ENCODE measurements at places on chromosomes 13 and 19.
A peak's percentile ranks its signal among the peaks of the same experiment; 100 is the strongest.

- no peak for DNase-seq
Observed at GRCh38 chr13:112933649-112934048, 35.4 kb upstream of the MCF2L start.

- DNase-seq, result peak; percentile 0
Observed at GRCh38 chr13:107144432-107144831, 576.5 kb upstream of the ARGLU1 start.

GRCh38 chr13:44739539-44739938, 163.4 kb upstream of the TSC22D1 start:
- no peak for DNase-seq

DNA sequence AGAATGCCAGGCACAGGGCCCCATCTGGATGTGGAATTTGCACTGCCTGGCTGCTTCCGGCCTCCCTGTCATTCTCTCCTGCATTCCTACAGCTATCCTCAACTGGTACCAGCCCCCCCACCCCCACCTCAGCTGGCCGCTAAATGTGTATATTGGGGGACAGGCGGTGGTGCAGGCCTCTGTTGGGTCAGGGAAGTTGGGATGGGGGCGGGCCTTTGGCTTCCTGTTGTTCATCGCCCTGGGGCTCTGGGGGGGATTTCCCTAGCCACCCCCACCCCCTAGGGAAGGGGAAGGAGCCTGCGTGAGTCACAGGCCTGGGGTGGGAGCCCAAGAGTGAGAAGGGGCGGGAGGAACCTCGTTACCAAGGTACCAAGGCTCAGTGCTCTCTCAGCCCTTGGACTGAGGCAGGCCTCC, 10.6 kb downstream of the POU2F2 start:
- DNase-seq, result no peak

DNA sequence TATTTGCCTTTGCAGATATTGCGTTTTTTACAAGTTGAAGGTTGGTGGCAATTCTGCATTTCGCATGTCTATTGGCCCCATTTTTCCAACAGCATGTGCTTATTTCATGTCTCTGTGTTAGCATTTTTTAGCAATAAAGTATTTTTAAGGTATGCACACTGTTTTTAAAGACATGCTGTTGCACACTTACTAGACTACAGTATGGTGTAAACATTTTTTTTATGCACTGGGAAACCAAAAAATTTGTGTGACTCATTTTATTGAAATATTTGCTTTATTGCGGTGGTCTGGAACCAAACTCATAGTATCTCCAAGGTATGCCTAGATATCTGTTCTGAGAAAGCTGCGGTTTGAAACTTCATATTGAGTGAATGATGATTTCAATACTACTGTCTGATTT, 55.4 kb upstream of the RNF113B start:
- no peak for DNase-seq

- no peak for DNase-seq
Observed at GRCh38 chr13:38641164-38641948, 45.5 kb upstream of the FREM2 start.

- DNase-seq, result no peak
Observed at GRCh38 chr13:29453617-29454011, 141.9 kb downstream of the SLC7A1 start.

DNA sequence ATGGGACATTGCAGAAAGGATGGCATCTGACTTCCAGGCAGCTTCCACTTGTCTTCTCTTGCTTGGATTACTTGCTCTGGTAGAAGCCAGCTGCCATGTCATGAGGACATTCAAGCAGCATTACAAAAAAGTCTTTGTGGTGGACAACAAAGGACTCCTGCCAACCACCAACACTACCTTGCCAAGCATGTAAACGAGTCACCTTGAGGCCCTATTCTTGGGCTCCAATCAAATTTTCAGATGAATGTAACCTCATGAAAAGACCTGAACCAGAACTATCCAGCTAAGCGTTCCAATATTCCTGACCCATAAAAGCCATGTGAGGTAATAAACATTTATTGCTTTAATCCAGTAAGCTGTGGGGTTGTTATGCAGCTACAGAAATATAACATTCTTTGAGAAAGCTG, 12.5 kb downstream of the PROSER1 start:
- no peak for DNase-seq

- DNase-seq, result no peak
Observed at GRCh38 chr19:43774103-43774939, 6.5 kb downstream of the KCNN4 start.

DNA sequence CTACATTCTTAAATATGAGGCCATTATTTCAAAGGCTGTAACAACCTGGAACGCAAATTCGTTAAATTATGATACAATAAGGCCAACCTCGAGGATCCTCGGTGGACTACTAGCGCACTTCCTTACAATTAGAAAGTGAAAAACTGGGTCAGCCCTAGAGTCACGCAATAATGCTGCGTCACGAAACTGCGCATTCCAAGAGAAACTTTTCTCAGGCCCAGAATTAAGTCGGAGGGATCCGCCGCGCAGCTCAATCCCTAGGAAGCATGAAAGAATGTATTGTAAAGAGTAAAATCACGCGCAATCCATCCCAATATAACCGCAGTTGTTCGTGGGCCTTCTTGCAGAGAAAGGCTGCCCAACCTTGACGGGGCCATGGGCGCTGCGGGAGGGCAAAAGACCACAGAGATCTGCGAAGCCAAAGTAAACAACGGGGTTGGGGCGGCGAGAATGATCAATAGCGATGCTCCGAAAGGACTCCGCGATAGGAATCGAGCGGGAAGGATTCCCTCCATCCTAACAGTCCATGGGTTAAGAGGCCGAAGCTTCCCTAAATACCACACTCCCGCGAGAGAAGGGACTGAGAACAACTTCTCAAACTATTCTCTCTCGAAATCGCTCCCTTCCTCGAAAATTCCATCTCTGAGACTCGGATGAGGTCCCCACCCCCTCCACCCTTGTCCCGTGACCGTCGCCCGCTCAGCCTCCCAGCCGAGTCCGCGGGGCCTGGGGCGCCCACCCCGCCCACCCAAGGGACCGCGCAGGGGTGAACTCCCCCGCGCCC, 564 bp downstream of the SPART start:
- peak; percentile 48 for DNase-seq

DNA sequence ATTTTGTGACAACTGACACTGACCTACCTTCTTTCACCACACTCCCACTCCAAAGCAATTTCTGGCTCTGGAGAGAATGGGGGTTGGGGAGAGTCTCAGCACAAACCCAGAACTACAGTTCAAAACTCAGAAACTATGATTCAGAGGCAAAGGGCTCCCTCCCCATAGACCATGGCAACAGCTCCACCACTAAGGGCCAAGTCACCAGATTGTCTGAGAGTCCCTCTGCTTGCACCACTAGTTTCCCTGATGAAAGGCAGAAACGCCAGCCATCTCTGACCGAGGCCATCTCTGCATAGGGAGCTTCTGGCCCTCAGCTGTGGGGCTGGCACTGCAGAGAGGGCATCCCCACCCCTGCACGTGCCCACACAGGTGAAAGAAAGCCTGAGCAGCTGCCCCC, 112.4 kb upstream of the VSTM2B start:
- DNase-seq, result no peak

GRCh38 chr13:50140581-50141374, 125.5 kb downstream of the KCNRG start:
- DNase-seq, result no peak

DNA sequence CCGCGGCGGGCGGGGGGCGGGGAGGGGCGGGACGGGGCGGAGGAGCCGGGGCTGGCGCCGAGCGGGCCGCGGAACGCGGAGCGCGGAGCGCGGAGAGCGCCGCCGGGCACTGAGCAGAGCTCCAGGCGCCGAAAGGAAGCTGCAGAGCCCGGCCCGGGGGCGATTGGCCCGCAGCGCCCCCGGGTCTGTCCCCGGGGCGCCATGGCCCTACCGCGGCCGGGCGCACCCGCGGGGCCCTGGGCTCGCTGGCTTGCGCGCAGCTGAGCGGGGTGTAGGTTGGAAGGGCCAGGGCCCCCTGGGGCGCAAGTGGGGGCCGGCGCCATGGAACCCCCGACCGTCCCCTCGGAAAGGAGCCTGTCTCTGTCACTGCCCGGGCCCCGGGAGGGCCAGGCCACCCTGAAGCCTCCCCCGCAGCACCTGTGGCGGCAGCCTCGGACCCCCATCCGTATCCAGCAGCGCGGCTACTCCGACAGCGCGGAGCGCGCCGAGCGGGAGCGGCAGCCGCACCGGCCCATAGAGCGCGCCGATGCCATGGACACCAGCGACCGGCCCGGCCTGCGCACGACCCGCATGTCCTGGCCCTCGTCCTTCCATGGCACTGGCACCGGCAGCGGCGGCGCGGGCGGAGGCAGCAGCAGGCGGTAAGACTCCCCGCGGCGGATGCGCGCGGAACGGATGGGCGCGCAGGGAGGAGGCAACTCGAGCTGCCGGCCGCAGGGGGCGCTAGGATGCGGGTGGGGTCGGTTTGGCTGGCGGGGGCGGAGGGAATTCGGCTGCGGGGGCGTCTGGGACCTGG, at the start of gene PDE4A:
Gene PDE4A (plus strand): TSS at position 95 of the 796 bp plus-strand sequence. CDS start 227 bp downstream, at position 322.
- DNase-seq, result peak; percentile 21

- peak; percentile 61 for DNase-seq
Observed at GRCh38 chr13:38582133-38582532, 104.7 kb upstream of the FREM2 start.

DNA sequence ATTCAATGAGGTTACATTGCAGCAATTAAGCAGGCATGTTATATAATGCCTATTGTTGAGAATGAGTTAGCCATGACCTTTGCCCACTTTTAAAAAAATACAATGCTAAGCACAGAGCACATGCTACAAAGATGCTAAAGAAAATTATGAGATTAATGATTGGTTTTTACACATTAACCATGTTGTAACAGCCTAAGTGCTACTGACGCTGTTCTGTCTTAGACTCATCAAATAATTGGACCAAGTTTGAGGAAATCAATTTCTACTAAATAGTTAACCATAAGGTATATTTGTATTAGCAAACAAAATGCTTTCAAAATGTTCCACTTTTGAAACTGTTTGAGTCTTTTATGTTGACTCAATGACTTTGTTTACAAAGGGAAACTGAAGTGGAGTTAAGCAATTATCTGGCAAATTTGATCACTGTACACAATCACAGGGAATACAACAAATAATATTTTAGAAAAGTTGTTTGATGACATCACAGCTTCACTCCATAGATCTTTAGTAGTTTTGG, 14.3 kb downstream of the MIR17HG start:
- no peak for DNase-seq

DNA sequence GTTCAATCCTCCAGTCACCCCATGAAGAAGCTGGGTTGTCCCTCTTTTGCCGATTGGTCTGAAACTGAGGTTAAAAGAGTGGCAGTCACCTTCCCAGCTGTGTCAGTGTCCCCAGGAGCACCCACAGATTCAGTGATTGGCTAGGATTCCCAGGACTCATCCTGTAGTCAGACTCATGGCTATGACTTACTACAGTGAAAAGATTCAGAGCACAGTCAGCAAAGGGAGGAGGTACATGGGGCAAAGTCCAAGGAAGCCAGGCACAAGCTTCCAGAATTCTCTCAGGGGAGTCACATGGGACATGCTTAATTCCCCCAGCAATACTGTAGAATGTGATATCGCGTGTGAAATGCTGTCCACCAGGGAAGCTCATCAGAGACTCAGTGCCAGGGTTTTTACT, 14.2 kb downstream of the ZNF473 start:
- no peak for DNase-seq

- no peak for DNase-seq
Observed at GRCh38 chr19:32404933-32405430, 588 bp upstream of the DPY19L3 start.

GRCh38 chr13:71856548-71857043, 10.4 kb downstream of the DACH1 start:
- DNase-seq, result no peak

- DNase-seq, result peak; percentile 74
Observed at GRCh38 chr13:107838588-107839161, 376.7 kb downstream of the LIG4 start.

- no peak for DNase-seq
Observed at GRCh38 chr13:24181991-24182702, 21.6 kb downstream of the SPATA13 start.

- DNase-seq, result no peak
Observed at GRCh38 chr19:8486661-8487136, 15.7 kb downstream of the PRAM1 start.

DNA sequence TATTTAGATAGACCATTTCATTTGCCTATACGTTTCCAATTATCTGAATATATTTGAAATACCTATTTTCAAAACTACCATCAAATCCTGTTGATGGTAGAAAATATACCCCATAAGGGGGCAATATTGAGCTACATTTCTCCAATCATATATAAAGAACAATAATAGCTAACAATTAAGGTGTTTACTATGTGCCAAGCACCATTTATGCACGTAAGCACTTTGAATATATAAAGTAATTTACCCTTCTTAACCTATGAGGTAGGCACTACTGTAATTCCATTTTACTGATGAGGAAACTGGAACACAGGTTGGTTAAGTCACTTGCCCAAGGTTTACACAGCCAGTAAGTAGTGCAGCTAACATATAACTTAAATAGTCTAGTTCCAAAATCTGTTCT, 79.2 kb downstream of the UBL3 start:
- DNase-seq, result peak; percentile 41

- DNase-seq, result no peak
Observed at GRCh38 chr13:26914624-26915023, 154.0 kb upstream of the GPR12 start.

GRCh38 chr13:85799097-85799582, at the start of gene SLITRK6:
Gene SLITRK6, minus strand, starts transcription at chr13:85799419. Its CDS starts 2,911 bp downstream, at chr13:85796508.
- DNase-seq, result peak; percentile 96

DNA sequence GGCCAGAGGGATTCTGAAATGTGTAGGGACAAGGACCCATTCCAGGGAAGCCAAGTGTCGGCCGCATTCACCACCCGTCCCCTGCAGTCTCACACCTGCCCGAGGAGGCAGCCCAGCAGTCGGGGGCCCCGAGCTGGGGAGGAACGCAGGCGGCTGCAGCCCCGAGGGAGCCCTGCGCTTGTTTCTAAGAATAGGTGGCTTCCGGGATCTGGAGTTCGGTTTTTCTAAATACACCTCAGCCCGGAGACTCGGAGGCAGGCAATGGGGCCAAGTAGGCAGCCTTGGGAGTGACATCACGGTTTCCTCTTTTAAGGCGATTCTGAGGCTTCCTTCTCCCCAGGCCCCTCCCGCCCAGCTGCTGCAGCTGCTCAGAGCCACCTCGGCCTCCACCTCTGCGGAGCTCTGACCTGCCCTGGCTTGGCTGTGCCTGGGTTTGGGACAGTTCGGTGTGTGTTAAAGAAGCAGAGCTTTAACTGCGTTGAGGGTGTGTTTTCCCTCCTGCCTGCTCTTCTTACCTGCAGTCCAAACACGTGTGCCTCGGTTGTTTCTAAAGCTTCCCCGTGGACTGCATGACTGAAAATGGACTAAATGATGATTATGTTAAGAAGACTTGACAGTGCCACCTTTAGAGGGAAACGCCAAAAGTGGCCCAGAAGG, 80.5 kb downstream of the COL4A2 start:
- DNase-seq, result no peak

- no peak for DNase-seq
Observed at GRCh38 chr19:39470724-39471339, 9.8 kb upstream of the TIMM50 start.

DNA sequence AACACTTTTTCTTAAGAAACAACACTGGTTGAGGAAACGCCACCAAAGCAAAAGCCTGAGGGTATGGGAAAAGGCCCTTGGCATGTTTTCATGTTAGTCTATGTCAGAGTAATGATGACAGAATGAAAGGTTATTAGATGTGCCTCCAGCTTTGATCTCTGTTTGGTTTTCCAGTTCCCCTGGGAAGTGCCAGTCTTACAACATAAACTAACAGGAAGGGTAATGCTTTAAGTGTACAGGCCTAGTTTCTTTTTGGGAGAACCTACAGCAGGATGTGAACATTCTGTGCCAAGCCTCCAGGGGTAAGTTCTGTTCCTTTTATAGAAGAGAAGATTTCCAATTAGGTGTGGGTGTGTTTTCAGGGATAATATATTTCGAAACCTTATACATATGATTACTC, 121.7 kb downstream of the FNDC3A start:
- DNase-seq, result peak; percentile 25
